ENCODE measurements at places on chromosomes 3 and 15.

- no peak for DNase-seq
Measured at GRCh38 chr15:40091861-40092255, 16.8 kb downstream of the BMF start.

GRCh38 chr3:172038798-172039435 is 461 bp upstream of the FNDC3B start:
- no peak for DNase-seq

DNA sequence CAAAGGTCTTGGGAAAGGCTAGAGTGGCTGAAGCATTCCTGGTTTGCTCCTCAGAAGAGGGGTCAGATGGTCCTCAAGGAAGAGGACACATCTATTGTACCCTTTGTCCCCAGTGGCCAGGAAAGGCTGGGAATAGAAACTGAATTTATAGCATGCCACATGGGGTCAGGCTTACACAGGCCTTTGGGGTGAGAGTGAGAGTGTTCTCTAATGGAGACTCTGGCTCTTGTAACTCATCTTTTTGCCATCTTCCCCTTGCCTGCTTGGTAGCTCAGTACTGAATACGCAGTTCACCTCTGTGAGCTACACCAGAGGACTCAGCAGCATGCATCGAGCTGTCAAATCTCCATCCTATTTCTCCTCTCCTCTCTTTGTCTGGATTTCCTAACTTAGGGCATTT is 87.5 kb downstream of the ATP2B2 start:
- no peak for DNase-seq

GRCh38 chr3:111910806-111911205 is 51.7 kb downstream of the PHLDB2 start:
- no peak for DNase-seq

DNA sequence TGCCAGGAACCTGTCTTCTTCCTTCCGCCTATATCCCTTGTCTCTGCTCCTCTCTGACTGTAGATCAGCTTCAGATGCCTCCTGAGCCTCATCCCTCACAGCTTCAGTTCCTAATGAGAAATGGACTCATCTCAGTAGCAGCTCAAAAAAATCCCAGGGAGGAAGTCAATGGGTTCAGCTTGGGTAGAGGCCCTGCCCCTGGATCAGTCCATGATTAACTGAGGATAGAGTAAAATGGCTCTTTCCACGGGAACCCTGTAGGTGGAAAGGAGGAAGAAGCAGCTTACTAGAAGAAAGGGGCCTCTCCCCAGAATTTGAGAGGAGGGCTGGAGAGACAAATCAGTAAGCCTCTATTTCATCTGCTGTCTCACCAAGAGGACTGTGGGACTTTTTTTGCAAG is 26.9 kb upstream of the HCN4 start:
- no peak for DNase-seq

DNA sequence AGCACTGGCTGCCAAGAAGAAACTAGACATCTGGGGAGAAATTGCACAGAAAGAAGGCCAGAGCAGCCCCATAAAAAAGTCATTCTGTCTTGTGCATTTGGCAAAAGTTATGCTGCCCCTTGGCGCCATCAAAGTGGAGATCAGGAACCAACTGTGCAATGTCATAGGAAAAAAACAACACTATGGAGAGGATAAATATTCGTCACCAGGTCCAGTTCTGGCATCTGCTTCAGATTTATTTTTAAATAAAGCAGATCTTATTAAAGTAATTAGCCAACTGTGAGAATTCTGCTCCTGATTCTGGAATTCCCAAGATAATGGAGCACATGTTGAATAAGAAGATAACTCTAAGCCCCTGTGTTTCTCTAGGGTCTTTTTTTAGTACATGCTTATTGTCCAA is 500.0 kb upstream of the IL12A start:
- no peak for DNase-seq

- no peak for DNase-seq
Measured at GRCh38 chr3:8488411-8488810, 13.2 kb upstream of the LMCD1 start.

- no peak for DNase-seq
Measured at GRCh38 chr15:73684581-73685455, 635 bp downstream of the CD276 start.

- DNase-seq, result no peak
Measured at GRCh38 chr3:66386011-66386924, 114.6 kb downstream of the LRIG1 start.

DNA sequence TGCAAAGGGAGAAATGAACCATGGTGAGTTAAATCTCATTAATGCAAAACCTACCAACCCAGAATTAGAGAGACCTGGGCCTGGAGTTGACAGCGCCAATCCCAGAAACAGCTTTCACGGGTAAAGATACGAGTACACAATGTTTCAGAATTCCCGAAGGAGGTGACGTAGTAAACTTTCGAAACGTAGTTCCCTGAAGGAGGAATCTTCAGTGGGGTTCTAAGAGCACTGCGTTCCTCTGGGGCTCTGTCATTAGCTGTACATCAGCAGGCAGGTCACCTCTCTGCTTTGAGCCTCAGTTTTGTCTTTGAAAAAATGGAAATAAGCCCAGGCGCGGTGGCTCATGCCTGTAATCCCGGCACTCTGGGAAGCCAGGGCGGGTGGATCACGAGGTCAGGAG is 152.3 kb downstream of the XXYLT1 start:
- no peak for DNase-seq

DNA sequence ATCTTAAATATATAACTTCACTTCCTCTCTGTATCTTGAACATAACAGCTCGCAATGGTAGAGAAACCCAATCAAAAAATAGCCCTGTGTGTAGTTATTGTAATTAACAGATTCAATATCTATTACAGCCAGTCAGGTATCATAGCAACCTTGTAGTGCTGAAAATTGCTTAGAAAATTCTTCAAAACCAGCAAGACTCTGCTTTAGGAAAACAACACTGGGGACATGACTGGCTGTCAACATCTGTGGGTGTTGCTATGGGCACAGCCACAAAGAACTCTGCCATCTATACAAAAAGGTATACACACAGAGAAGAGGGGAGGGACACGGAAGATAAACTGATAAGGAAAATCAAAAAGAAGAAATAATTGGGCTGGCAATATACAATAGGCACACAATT is 101.2 kb downstream of the WDR72 start:
- no peak for DNase-seq

- no peak for DNase-seq
Measured at GRCh38 chr3:119967353-119968006, 126.8 kb downstream of the GSK3B start.

DNA sequence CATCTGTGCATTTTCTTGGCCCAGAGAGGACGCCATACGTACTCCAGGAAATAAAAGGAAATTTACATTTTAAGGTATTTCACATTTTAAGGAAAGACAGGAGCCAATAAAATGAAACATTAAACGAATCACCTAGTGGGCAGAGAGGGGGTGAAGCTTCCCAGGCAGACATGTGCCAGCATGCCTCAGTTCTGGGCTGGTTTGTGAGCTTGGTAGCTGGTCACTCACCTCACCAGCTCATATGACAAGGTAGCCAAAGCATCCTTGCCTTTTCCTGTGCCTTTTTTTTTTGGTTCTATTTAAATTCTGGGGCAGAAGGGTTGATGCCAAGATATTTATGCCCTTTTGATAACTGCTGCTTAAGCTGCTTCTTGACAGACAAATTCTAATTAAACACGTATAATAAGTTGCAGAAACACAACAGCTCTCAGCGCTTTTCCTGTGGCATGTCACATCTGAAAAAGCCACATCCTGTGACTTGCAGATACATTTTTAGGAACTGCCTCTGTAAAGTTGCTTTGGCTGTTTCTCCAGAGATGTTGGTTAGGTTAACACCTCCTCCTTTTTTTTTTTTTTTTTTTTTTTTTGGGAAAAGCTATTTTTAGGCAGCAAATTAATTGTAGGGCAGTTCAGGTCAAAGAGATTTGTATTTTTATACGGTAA is 218.6 kb downstream of the PDCD6IP start:
- no peak for DNase-seq

DNA sequence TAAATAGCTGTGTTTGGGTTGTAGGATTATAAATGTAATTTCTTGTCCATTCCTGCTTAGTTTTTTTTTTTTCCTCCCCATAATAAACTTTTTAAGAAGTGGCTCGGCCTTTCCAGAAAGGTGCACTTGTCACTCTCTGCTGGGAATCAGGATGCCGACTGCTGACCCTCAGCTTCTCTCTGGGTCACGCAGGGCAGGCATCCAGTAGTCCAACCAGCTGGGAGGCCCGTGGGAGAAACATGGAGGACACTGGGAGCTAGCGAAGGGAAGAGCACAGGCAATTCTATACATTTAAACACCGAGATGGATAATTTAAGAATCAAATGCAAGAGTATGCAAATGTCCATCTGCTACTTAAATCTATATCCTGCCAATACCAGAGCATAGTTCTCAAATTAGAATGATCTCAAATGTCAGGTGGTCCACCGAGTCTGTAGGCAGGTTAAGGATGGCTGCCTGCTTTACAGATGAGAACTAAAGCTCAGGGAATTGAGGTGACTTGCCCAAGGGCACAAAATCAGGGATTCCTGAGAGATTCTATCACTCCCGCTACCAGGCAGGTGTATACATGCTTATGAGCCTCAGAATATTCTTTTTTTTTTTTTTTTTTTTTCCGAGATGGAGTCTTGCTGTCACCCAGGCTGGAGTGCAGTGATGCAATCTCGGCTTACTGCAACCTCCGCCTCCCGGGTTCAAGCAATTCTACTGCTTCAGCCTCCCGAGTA is 64.5 kb downstream of the DAPK2 start:
- DNase-seq, result no peak

DNA sequence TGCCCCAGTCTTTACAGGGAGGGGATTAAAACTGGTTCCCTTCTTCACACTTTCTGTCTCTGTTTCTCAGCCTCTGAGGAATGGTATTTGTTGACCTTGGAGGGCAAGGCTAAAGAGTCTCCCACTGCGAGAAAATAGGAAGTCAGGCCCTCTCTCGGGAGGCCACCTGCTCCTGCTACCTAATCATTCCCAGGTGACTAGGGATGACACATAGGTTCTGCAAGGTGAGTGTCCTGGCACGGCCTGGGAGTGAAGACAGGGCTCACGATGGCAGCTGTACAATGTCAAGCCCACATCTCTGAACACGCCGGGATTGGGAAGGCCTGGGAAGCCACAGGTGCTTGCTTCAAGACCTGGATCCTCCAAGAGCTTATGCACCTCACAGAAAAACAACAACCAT is 314.2 kb downstream of the NTRK3 start:
- DNase-seq, result no peak

DNA sequence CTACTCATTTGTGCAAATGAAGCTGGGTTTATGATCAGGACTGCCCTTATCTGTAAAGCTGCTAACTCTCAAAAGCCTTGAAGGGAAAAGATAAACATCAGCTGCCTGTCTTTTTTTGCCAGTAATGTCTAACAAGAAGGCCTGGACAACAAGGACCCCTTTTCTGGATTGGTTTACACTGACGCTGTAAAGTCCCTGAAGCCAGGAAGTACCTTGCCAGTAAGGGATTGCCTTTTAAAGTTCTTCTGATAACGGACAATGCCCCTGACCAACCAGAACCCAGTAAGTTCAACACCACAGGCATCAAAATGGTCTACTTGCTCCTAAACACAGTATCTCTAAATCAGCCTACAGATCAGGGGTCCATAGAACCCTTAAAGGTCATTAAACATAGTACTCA is 178.0 kb downstream of the PCCB start:
- no peak for DNase-seq

DNA sequence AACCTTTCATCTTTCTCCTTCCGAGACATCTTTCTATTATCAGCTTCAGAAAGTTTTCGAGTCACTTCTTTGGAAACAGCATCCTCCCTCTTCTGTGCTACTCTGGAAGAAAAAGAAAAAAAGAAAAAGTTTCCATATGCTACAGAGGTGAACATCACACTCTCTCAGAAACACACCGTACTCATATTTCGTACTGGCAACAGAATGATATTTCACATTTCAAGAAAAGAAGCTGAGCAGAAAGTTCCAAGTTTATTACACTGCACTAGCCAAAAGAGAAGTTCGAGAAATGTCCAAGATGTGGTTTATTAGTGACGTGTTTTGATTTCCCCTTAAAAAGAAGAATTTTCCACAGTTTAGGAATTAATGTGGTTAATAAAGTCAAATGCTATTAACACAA is 6.0 kb downstream of the SSR3 start:
- DNase-seq, result no peak

GRCh38 chr15:67300266-67301025 is 45.9 kb downstream of the IQCH start:
- no peak for DNase-seq

DNA sequence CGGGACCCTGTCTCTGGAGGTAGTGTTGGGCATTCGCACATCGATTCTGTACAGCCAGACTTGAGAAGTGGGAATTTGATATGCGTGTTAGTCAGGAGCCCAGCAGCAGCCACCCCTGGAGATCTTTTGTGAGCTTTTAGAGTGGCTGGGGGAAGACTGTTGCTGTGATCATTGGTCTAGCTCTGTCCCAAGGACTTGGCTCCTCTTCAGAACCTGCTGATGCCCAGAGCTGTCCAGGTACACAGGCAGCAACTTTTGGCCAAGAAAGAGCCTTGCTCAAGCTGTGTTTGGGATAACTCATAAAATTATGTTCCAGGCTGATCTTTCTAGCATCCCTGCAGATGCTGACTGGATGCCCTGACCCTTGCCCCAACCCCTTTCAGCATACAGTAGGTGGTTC is 29.3 kb downstream of the LIMD1 start:
- no peak for DNase-seq

DNA sequence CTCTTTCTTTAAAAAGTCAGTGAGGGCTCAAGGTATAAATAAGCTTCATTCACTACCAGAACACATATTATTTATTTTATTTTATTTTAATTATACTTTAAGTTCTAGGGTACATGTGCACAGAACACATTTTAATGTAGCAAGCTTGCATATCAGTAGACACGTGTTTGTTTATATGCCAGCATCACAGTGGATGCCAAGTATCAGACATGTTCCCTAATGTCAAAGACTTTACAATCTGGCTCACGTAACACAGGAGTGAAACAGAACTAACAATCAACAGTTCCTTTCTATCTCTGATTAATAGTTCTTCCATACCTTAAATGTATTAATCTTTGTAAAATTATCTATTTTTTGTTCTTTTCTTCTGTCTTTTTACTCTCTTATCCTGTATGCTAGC is 23.3 kb upstream of the ENTPD3 start:
- DNase-seq, result no peak

DNA sequence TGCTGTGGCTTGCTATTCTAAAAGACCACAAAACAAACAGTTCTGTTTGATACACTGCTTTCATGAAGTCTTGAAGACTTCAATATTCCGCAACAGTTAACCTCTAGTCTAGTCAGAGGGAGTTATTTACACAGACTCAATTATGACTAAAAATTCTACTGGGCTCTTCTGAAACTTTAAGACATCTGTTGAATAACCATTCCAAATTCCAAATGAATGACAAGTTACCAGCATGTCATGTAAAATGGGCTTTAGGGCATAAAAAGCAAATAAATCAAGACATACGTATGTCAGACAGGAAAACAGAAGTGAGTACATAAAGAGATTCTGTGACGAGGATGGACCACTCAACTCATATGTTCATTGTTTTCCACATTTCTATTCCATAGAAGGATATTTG is 93.9 kb downstream of the PLOD2 start:
- DNase-seq, result no peak
